ENCODE measurements at places on chromosomes 12 and 14.
A peak's percentile ranks its signal among the peaks of the same experiment; 100 is the strongest.

- DNase-seq: no peak
These were observed 27.0 kb upstream of the INSM2 start for GRCh38 chr14:35506927-35507326.

DNA sequence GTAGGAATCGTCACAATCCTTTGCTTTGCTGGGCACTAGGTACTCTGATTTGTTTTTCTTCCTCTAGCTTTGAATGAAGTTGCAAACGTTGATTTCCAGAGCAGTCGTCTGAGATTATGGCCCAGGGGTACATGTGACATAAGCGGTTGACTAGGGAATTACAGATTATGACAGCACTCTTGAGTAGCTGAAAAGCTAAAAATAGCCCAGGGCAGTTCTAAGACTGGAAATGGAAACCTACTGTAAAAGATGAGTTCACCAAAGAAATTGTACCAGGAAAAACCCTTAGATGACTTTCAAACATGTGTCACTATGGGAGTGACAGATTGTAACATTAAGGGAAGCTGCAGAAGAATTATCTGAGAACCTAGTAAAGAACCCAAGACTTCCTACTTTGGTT is 108.5 kb downstream of the ANO6 start:
- no peak for DNase-seq

DNA sequence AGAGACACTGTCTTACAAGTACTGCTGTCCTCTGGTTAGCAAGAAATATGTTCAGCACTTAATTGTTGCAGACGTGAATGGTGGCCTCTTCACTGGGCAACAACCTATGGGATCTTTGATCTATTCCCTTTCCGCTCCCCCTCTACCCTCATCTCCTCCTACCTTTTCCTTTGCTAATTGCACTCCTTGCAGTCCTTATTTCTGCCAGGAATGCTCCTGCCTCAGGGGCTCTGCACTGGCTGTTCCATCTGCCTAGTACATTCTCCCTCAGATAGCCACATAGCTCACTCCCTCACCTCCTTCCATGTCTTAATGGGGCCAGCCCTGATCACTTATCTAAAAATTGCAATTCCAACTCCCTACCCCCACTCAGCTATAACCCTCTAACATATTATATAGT is 4.5 kb upstream of the NFYB start:
- no peak for DNase-seq

GRCh38 chr14:105411985-105412770 is 7.4 kb upstream of the MTA1 start:
- no peak for DNase-seq

GRCh38 chr12:132204063-132204792 is 60.0 kb downstream of the NOC4L start:
- DNase-seq: no peak

- DNase-seq: peak; percentile 72
These were observed 10.8 kb downstream of the SUOX start for GRCh38 chr12:56007564-56008559.

- no peak for DNase-seq
These were observed 16.3 kb downstream of the ASPG start for GRCh38 chr14:104101651-104102281.

DNA sequence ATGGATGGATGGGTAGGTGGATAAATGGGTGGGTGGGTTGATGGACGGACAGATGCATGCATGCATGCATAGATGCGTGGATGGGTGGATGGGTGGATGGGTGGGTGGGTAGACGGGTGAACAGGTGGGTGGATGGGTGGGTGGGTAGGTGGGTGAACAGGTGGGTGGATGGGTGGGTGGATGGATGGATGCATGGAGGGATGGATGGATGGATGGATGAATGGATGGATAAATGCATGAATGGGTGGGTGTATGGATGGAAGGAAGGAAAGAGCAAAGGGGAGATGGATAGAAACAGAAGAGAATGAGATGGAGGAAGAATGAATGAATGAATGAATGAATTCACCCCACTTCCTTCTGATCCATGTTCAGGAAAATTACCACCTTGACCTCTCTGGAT is 143.0 kb downstream of the KSR2 start:
- DNase-seq: no peak
